Activated T-helper 1 cell treated with anti-CD3 and anti-CD28 coated beads, Interleukin-12 subunit alpha, Interleukin-12 subunit beta, Interleukin-2, Interleukin-4 antibody, amounts not matched to agents 30 ng/mL and 10 ng/mL and 1 ng/mL, durations not matched to agents 14 hours and 24 hours and 36 hours (primary cell): ENCODE measurements at places on chromosomes 11 and 22. TPM values are rescaled to one million over a fixed set of nuclear protein-coding genes. Genes with fewer than 3 reads are reported as not detected.

Gene GLYATL1
- total RNA-seq, result not detected in 2 replicates

Gene LRRC75B
- 2.4 and 2.8 TPM in 2 replicates for total RNA-seq

DNA sequence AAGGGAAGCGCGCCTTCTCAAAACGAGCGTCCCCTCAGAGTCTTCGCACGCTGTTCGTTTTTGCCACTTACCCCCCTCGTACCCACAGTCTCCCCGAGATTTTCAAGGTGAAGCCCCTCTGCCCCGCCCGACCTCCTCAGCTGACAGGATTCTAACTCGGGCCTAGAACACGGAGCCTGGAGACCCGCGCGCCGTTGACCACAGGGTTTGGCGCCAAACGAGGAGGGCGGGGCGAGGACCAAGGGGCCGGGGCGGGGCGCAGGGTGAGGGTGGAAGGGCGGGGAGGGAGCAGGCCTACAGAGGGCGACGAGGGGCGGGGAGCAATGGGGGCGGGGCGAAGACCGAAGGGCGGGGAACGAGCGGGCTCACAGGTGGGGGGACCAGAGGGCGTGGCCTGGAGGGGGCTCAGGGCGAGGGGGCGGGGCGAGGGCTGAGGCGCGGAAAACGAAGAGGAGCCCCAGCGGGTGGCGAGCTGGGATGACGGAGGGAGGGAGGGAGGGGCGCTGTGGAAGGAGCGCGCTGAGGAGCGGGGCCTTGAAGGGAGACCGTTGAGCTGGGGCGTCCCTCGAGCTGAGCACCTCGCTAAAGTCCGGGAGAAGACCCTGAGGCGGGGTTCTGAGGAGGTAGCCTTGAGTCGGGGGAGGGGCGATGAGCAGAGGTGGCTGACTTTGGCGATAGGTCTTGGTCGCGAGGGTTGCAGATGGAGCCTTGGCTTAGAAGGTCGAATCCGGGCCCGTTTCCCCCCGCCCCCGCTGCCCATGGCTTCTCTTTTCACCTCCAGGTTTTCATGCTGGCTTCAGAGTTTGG is at the start of gene DMC1:
Gene DMC1 (minus strand): TSS at position 212 of the 807 bp plus-strand sequence. CDS start 1,927 bp downstream, outside the sequence.
- peak; percentile 86 for DNase-seq

DNA sequence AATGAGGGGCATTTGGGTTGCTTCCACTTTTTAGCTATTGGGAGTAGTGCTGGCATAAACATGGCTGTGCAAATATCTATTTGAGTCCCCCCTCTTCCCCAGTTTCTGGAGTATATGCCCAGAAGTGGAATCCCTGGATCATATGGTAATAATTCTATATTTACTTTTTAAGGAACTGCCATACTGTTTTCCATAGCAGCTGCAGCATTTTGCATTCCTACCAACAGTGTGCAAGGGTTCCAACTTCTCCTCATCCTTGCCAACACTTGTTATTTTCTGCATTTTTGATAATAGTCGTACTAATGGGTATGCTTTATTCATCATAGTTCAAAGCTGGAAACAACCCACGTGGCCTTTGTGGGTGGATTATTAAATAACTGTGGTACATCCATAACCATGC is 883.5 kb downstream of the TBC1D22A start:
- DNase-seq, result no peak

DNA sequence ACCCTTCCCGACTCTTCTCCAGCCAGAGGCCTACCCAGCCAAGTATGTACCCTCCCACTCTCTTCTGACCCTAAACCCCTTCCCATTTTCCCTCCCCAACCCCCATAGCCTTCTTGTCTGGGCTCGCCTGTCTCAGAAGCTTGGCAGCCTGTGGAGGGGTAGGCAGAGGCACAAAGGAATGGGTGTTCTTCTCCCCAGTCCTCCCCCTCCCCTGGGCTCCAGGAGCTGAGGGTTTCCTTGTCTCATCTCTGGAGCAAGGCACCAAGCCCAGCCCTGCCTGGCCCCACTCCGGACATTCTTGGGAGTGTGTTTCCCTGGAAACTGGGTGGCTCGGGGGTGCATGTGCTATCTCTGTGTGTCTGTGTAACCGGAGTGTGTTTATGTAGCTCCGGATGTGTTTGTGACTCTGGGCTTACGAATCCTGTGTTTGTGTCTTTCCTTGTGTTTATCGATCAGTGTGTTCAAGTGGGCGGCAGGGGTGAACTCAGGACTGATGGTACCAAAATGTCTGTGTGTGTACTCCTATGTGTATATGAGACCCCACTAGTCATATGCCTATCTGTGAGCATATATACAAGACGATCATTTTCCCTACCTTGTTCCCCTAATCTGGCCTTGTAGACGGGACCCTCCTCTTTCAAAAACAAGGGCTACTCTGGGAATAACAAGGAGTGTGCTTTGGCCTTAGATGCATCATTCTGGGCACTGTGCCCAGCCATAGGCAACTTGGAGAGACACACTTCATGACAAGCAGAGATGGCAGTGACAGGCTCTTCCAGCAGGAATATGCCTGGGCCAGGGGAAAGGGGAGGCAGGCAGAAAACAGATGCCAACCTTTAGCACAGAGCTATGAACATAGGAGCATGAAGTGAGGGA is 10.9 kb downstream of the PHLDB1 start:
- DNase-seq, result no peak

- no peak for DNase-seq
Observed at GRCh38 chr22:29145321-29146072, 60.2 kb upstream of the EMID1 start.

- no peak for DNase-seq
Observed at GRCh38 chr22:48250286-48250895, 1487.9 kb downstream of the TBC1D22A start.

DNA sequence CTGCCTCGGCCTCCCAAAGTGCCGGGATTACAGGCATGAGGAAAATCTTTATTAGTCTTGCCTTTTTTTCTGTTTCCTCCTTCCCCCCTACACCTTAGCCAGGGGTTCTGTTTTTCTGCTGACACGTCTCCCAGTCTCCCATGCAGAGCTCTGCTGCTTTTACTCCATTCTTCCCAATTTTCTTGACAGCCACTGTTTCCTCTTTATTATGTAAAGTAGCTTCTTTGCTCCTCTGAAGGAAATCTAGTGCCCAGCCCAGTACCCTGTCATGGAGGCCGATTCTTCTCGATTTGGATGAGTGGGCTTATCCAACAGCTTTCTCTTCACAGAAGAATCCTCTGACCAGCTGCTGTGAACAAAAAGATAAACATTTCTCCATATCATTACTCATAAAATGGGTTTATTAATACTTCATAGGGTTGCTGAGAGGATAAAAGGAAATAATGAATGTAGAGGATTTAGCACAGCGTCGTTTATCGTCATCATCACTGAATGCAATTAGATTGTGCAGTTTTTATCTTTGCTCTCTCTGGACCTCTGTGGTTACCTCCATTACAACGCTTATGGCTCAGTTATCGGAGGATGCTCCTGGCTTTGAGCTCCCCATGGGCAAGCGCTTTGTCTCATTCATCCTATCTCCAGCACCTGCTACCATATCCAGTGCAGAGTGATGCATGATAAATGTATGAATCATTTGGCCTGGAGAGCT is 375.6 kb upstream of the C11orf87 start:
- DNase-seq, result no peak

DNA sequence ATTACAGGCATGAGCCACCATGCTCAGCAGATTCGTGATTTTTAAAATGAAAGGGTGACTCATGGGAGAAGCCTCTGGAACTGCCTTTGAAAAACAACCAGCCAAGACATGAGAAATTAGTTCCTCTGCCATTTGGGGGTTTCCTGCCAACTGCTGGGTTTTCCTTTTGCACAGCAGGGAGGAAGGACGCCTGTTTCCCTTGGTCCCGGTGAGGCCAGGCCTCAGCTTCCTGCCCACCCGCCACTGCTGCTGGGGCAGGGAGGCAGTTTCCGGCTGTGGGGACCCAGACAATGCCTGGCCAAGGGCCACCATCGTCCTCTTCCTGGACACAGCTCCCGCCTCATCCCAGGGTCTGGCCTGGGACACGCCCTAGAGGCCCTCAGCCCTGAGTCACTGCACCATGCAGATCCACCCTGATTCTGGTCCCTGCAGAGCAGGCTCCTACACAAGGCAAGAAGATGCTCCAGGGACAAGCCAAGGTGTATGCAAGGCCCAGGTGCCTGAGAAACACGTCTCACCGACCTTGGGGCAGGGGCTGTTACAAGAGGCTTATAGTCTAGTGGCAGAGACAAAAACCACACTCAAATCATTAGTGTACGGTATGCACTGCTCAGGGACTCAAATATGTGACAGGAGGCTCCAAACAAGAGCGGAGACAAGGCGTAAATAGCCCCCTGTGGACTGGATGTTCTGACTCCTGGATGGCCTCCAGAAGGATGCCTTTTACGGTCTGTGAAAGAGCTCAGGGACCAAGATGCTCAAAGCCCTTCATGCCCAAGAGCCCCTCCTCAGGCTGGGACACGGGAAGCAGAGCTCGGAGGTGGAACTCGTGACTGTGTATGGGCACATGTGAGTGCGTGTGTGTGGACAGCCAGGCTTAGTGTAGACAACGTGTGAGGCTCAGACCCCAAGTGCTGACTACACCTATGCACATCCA is 10.0 kb downstream of the PPM1F start:
- DNase-seq, result no peak

GRCh38 chr11:36356201-36356600 is 60.1 kb downstream of the PRR5L start:
- no peak for DNase-seq
